ENCODE measurements at places on chromosomes 1 and 21. TPM values are rescaled to one million over a fixed set of nuclear protein-coding genes. Genes with fewer than 3 reads are reported as not detected.

HHIPL2 gene
- 0.40 TPM for total RNA-seq

DOCK7 gene
- total RNA-seq: 41.2 TPM

MRPL9 gene
- 55.2 TPM for total RNA-seq

ATAD3A gene
- 16.9 TPM for total RNA-seq

CSTB gene
- total RNA-seq: 58.2 TPM

FMO3 gene
- total RNA-seq: 0.61 TPM

LRRC71 gene
- 1.3 TPM for total RNA-seq

RHCE gene
- not detected for total RNA-seq

S100A9 gene
- 13.6 TPM for total RNA-seq

FTCD gene
- 1.3 TPM for total RNA-seq

ACTA1 gene
- 2.1 TPM for total RNA-seq

KPRP gene
- total RNA-seq: not detected

FMO2 gene
- 3.8 TPM for total RNA-seq
